ENCODE measurements at places on chromosomes 5 and 9. TPM values are rescaled to one million over a fixed set of nuclear protein-coding genes. Genes with fewer than 3 reads are reported as not detected.

- no peak overlapping the region for H3K4me3 ChIP-seq
- no peaks in the 10 kb centered on the region for H3K36me3 ChIP-seq
- no peak for DNase-seq
- H3K27me3 ChIP-seq, result no peaks in the 10 kb centered on the region
- H3K4me1 ChIP-seq, result no peaks in the 10 kb centered on the region
Observed at GRCh38 chr5:40499007-40499406, 180.7 kb upstream of the PTGER4 start.

DNA sequence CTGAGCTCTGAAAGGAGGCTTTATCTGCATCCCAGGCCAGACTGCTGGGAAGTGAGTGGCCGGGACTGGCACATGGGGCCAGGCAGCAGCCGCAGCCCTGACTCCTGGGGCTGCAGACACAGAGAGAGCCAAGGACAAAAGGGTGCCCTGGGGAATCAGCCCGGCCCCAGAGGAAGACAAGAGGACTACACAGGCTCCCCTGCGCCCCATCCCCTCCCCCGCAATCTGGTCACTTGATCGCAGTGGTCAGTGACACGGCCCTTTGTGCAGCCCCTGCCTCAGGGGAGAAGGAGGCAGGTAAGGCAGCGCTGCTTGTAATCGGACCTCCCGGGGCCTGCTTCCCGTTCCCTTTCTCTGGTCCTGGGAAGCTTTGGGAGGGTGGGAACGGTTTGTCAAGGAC, 55.5 kb upstream of the FUBP3 start:
- H3K27me3 ChIP-seq, result no peaks in the 10 kb centered on the region
- H3K36me3 ChIP-seq, result no peaks in the 10 kb centered on the region
- H3K27ac ChIP-seq, result no peak overlapping the region
- H3K4me3 ChIP-seq, result no peak overlapping the region
- DNase-seq, result no peak
- H3K4me1 ChIP-seq, result no peaks in the 10 kb centered on the region

DNA sequence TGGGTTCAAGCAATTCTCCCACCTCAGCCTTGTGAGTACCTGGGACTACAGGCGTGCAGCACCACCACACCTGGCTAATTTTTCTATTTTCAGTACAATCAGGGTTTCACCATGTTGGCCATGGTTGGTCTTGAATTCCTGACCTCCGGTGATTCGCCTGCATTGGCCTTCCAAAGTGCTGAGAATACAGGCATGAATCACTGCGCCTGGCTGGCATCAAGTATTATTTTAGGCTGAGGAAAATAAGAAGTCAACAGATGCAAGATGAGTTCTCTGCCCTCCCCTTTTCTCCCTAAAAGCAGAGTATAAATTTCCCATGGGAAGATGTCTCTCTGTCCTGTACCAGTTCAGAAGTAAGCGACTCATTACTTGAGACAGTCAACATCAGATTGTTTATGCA, 71.5 kb downstream of the ELAVL2 start:
- no peaks in the 10 kb centered on the region for H3K36me3 ChIP-seq
- H3K27ac ChIP-seq, result no peak overlapping the region
- H3K4me3 ChIP-seq, result no peak overlapping the region
- no peak for DNase-seq

- peaks cover 4% of the 10 kb centered on the region for H3K36me3 ChIP-seq
- peak overlapping the region; percentile 67 for H3K27ac ChIP-seq
- peaks cover 10% of the 10 kb centered on the region for H3K27me3 ChIP-seq
- H3K4me3 ChIP-seq, result peak overlapping the region; percentile 58
Observed at GRCh38 chr5:77492653-77493000, 511 bp upstream of the WDR41 start.

DNA sequence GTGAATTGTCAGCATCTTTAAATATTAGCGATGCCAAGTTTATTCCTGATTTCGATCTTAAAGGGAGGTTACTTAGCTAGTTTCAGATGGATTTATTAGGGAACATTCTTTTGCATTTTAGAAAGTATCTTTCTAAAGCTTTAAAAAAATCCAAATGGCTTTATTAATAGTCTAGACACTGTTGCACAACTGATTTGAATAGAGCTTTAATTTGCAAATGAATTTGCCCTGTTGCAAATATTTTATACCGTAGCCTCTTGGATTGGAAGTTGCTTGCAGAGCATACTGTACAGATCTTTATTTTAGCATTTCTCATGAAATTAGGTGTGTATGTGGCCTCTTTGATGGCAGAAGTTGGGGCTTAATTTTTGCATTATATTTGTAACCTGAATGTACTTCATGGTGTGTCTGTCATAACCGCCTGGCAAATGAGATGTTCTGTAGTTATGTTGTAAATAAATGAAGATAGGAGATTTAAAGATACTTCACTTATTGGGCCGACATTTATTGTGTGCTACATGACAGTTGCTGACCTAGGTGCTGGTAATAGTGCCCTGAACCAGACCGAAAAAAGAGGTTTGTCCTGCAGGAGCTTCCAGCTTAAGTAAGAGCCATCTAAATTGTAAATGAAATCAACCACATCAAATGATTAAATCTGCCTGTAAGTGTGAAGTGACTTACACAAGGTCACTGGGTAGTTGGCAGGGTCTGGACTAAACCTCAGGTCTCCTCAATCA, 1.8 kb downstream of the TCERG1 start:
- no peak overlapping the region for H3K27ac ChIP-seq
- no peak for DNase-seq
- peak overlapping the region; percentile 99 for H3K4me3 ChIP-seq
- peaks cover 29% of the 10 kb centered on the region for H3K4me1 ChIP-seq

- H3K27me3 ChIP-seq, result peaks cover 4% of the 10 kb centered on the region
- no peak for DNase-seq
- no peaks in the 10 kb centered on the region for H3K4me1 ChIP-seq
- H3K27ac ChIP-seq, result no peak overlapping the region
- H3K36me3 ChIP-seq, result no peaks in the 10 kb centered on the region
Observed at GRCh38 chr9:115109486-115109885, 8.5 kb downstream of the TNC start.

DNA sequence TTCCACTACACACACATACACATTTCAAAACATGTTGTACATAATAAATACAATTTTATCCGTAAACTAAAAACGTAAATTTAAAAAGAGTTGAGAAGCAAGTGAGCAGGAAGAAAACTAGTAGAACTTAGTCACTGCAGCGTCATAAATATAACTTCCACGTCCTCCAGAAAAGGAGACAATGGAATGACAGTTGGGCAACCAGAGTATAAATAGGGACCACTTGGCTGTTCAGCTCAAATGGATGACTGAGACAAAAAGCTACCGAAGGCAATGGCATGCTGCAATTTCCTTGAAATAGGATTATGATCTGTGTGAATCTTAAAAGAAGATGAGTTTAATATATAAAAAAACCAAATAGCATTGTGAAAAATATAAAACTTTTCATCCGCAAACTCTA, 438.5 kb upstream of the RGMB start:
- H3K36me3 ChIP-seq, result no peaks in the 10 kb centered on the region
- H3K27ac ChIP-seq, result no peak overlapping the region
- no peaks in the 10 kb centered on the region for H3K27me3 ChIP-seq
- no peaks in the 10 kb centered on the region for H3K4me1 ChIP-seq
- no peak overlapping the region for H3K4me3 ChIP-seq

- H3K36me3 ChIP-seq, result peaks cover 99% of the 10 kb centered on the region
- H3K27me3 ChIP-seq, result no peaks in the 10 kb centered on the region
- peaks cover 57% of the 10 kb centered on the region for H3K4me1 ChIP-seq
- no peak overlapping the region for H3K4me3 ChIP-seq
- no peak for DNase-seq
Observed at GRCh38 chr5:157245886-157246285, 20.0 kb upstream of the CYFIP2 start.

The BARHL1 gene
- not detected for total RNA-seq

The ZNF454 gene
- 0.17 TPM for total RNA-seq

The CYLC2 gene
- total RNA-seq, result not detected

The SLC22A4 gene
- not detected for total RNA-seq

The SIT1 gene
- total RNA-seq, result 76.9 TPM
